Activated naive CD8-positive, alpha-beta T cell treated with anti-CD3 and anti-CD28 coated beads for 36 hours (primary cell): ENCODE measurements at places on chromosomes 6 and 20. TPM values are rescaled to one million over a fixed set of nuclear protein-coding genes. Genes with fewer than 3 reads are reported as not detected.

DNA sequence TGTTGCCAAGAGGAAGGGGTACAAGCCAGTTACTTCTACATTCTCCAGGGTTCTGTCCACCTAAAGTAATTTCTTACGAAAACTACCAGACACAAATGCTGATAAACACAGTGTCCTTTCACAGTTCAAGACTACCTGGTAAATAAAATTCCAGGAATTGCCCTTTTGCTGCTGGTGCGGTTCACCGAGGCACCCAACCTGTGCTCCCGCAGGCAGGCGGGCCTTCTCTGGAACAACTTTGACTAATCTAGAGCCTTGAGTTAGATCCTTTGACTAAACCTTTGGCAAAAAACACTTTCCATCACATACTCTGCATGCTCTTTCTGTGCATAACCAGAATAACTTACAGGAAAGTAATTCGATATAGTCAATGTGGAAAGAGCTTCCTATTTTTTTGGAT lies 107.0 kb downstream of the HUS1B start:
- H3K4me3 ChIP-seq: no peak overlapping the region
- peaks cover 21% of the 10 kb centered on the region for H3K36me3 ChIP-seq
- peak overlapping the region; percentile 67 for H3K27ac ChIP-seq
- peaks cover 47% of the 10 kb centered on the region for H3K4me1 ChIP-seq
- no peak for DNase-seq
- H3K27me3 ChIP-seq: no peaks in the 10 kb centered on the region

- no peak overlapping the region for H3K4me3 ChIP-seq
- DNase-seq: no peak
- H3K27ac ChIP-seq: no peak overlapping the region
- no peaks in the 10 kb centered on the region for H3K36me3 ChIP-seq
Observed at GRCh38 chr20:24544371-24544770, 74.9 kb downstream of the SYNDIG1 start.

GRCh38 chr6:29908341-29908662 lies 34.0 kb upstream of the HLA-A start:
- H3K4me3 ChIP-seq: no peak overlapping the region
- H3K27me3 ChIP-seq: peaks cover 18% of the 10 kb centered on the region
- H3K36me3 ChIP-seq: no peaks in the 10 kb centered on the region
- peaks cover 5% of the 10 kb centered on the region for H3K4me1 ChIP-seq

- no peak overlapping the region for H3K27ac ChIP-seq
- H3K4me3 ChIP-seq: no peak overlapping the region
- H3K4me1 ChIP-seq: no peaks in the 10 kb centered on the region
- H3K36me3 ChIP-seq: peaks cover 12% of the 10 kb centered on the region
- H3K27me3 ChIP-seq: peaks cover 19% of the 10 kb centered on the region
Observed at GRCh38 chr6:170167657-170168159, 123.2 kb downstream of the DLL1 start.

DNA sequence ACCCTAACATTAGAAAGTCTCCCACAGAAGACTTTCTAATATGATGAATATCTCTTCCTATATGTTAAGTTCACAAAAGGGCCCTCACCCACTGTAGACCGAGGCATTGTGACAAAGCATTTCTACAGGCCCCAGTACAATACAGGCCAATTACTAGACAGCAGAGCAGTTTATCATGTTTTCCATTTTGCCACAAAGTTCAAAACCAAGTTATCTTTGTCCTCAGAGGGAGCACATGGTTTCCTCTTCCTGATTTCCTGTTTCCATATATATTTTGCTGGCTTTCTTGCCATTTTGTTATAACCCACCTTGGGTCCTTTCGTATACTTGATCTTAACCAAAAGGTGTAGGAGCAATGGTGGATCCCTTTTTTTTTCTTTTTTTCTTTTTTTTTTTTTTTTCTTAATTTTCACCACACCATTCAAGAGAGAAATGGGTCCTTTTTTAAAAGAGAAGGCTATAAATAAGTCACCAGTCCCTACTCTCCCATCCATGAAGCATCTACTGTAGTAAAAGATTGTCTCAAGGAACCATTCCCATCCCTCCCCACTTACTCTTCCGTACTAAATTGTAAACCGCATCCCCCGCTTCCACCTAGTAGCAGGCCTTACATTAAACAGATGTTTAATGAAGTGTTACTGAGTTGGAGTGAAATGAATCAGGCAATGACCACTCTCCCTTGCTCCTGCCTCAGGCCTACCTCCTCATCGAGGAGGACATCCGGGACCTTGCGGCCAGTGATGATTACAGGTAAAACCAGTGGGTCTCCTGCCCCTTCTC lies 2.1 kb upstream of the UBE2C start:
- peaks cover 43% of the 10 kb centered on the region for H3K36me3 ChIP-seq
- peaks cover 10% of the 10 kb centered on the region for H3K4me1 ChIP-seq
- H3K4me3 ChIP-seq: no peak overlapping the region
- no peaks in the 10 kb centered on the region for H3K27me3 ChIP-seq
- H3K27ac ChIP-seq: peak overlapping the region; percentile 13

- DNase-seq: peak; percentile 4
- H3K4me1 ChIP-seq: peaks cover 24% of the 10 kb centered on the region
- H3K36me3 ChIP-seq: peaks cover 5% of the 10 kb centered on the region
Observed at GRCh38 chr6:5507131-5507681, 245.9 kb downstream of the FARS2 start.

GRCh38 chr6:81309811-81310210 lies 442.7 kb downstream of the TENT5A start:
- no peak for DNase-seq
- no peak overlapping the region for H3K27ac ChIP-seq
- H3K27me3 ChIP-seq: no peaks in the 10 kb centered on the region
- H3K4me1 ChIP-seq: no peaks in the 10 kb centered on the region

- H3K4me3 ChIP-seq: no peak overlapping the region
- no peak overlapping the region for H3K27ac ChIP-seq
- DNase-seq: no peak
- H3K4me1 ChIP-seq: peaks cover 51% of the 10 kb centered on the region
Observed at GRCh38 chr6:37619641-37620040, 78.0 kb downstream of the MDGA1 start.

NRSN1 gene
- total RNA-seq: not detected

TRIM15 gene
- not detected for total RNA-seq

HCK gene
- total RNA-seq: not detected

GRCh38 chr20:63326314-63327230 lies 33.6 kb downstream of the COL20A1 start:
- H3K27me3 ChIP-seq: peaks cover 5% of the 10 kb centered on the region
- H3K27ac ChIP-seq: peak overlapping the region; percentile 25
- no peak for DNase-seq
- no peak overlapping the region for H3K4me3 ChIP-seq
- H3K36me3 ChIP-seq: no peaks in the 10 kb centered on the region

DNA sequence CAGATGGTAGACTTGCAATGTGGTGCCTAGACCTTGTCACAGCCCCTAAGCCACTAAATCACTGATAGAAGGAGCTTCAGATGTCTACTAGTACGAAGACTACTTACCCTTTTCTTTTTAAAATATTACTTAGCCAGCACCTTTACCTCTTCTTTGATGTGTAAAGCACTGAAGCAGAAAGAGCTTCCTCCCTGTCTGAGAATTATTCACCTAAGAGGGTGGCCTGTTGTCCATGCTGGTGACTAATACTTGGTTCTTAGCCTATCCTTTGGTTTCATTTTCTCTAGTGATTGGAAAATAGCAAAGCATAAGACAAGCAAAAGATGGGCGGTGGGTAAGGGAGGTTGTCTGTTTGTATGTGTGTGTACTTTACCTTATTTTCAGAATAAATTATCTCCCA lies 794.6 kb downstream of the TFAP2A start:
- H3K27ac ChIP-seq: no peak overlapping the region
- no peak for DNase-seq
- no peak overlapping the region for H3K4me3 ChIP-seq
- H3K36me3 ChIP-seq: no peaks in the 10 kb centered on the region

- peaks cover 1% of the 10 kb centered on the region for H3K4me1 ChIP-seq
- H3K27me3 ChIP-seq: no peaks in the 10 kb centered on the region
- no peak overlapping the region for H3K27ac ChIP-seq
- H3K36me3 ChIP-seq: peaks cover 20% of the 10 kb centered on the region
- DNase-seq: no peak
Observed at GRCh38 chr20:45959126-45959525, 12.9 kb downstream of the ZNF335 start.

NKX2-4 gene
- total RNA-seq: not detected

PDSS2 gene
- 14.1 TPM for total RNA-seq

DNA sequence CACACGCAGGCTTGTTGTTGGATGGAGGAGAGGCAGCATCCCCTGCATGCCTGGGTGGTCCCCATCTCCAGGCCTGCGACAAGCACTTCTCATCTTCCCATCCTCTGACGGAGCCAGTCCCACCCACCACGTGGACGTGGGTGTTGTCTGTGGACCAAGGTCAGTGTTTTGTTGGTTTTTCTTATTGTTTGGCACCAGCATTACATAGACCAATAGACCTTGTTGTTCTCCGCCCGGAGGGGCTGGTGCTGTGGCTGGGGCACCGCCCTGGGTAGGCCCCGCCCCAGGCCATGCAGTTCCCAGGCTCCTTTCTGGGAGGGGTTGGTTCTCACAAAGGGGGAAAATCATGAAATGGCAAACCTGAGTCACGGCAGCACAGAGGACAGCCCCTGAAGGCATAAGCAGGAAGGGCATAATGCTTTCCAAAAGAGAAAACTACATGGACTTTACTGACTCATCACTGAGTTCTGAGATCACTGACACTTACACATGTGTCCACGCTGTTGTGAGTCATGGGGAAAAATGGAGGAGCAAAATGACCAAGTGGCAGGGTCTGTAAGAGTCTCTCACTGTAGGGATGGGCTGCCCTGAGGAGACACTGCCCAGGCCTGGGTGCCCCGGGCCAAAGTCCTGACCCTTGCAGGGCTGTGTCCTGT lies 90.8 kb downstream of the THBS2 start:
- peaks cover 3% of the 10 kb centered on the region for H3K4me1 ChIP-seq
- H3K36me3 ChIP-seq: no peaks in the 10 kb centered on the region
- no peak for DNase-seq
- H3K27me3 ChIP-seq: peaks cover 8% of the 10 kb centered on the region
- H3K4me3 ChIP-seq: no peak overlapping the region
- H3K27ac ChIP-seq: no peak overlapping the region

ACTL10 gene
- total RNA-seq: 4.1 TPM

CLPSL1 gene
- not detected for total RNA-seq

GRCh38 chr6:56794421-56794820 lies 151.7 kb upstream of the DST start:
- no peak overlapping the region for H3K4me3 ChIP-seq
- no peaks in the 10 kb centered on the region for H3K4me1 ChIP-seq

DNA sequence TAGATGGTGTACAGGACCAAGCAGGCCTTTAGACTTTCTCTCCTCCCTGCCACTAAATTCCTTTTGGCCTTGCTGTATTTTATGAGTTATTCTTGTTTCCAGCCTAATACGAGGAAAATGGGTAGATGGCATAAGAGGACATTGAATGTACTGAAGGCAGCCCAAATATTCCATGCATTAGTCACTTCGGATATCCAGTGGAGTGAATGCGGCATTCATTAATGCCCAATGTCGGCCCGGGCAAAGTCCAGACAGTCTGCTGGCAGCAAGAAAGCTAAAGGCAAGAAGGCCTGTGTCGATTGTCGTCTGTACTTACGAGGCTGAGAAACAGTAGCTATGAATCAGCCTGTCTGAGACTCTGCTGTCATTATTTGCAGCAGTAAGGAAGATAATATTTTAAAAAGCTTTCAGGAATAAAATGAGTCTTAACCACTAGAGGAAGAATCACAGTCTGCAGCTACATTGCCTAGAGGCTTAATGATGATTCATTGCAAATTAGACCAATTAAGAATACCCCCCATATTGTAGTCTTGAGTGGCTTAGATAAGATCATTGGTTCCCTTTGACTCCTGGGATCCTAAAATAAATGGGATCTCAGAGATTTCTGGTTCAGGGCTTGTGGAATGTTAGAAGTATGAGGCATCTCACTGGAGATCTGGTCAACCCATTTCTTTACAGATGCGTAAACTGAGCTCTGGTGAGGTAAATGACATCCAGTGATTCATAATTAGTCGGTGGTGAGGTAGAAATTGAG lies 534.1 kb upstream of the JAG1 start:
- no peaks in the 10 kb centered on the region for H3K4me1 ChIP-seq
- peaks cover 12% of the 10 kb centered on the region for H3K27me3 ChIP-seq
- H3K27ac ChIP-seq: no peak overlapping the region
- no peak overlapping the region for H3K4me3 ChIP-seq
- no peaks in the 10 kb centered on the region for H3K36me3 ChIP-seq
- no peak for DNase-seq

- H3K27me3 ChIP-seq: no peaks in the 10 kb centered on the region
- H3K27ac ChIP-seq: no peak overlapping the region
- H3K36me3 ChIP-seq: no peaks in the 10 kb centered on the region
- no peak for DNase-seq
Observed at GRCh38 chr6:73323323-73323722, 30.8 kb downstream of the DPPA5 start.

- no peaks in the 10 kb centered on the region for H3K36me3 ChIP-seq
- peaks cover 14% of the 10 kb centered on the region for H3K4me1 ChIP-seq
- H3K27me3 ChIP-seq: no peaks in the 10 kb centered on the region
Observed at GRCh38 chr6:84227044-84227433, 404 bp downstream of the CEP162 start.

DNA sequence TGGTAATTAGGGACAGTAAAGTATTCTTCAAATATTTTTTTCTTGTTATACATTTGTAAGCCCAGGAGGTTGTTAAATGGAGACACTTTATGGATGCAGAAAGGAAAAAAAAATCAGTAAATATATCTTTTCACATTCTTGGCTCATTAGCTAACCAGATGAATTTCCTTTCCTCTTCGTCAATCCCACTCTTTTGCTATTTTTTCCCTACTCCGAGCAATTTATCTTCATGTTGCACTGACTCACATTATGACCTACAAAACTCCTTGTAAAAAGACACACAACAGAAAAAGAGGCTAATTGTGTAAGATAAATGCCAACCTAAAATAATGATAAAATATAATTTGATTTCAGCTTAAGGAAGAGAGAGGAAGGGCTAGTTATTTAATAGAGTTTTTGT lies 472.9 kb upstream of the ZNF337 start:
- H3K4me3 ChIP-seq: no peak overlapping the region
- H3K27ac ChIP-seq: no peak overlapping the region
- no peak for DNase-seq
- H3K4me1 ChIP-seq: no peaks in the 10 kb centered on the region
- H3K27me3 ChIP-seq: no peaks in the 10 kb centered on the region

DNA sequence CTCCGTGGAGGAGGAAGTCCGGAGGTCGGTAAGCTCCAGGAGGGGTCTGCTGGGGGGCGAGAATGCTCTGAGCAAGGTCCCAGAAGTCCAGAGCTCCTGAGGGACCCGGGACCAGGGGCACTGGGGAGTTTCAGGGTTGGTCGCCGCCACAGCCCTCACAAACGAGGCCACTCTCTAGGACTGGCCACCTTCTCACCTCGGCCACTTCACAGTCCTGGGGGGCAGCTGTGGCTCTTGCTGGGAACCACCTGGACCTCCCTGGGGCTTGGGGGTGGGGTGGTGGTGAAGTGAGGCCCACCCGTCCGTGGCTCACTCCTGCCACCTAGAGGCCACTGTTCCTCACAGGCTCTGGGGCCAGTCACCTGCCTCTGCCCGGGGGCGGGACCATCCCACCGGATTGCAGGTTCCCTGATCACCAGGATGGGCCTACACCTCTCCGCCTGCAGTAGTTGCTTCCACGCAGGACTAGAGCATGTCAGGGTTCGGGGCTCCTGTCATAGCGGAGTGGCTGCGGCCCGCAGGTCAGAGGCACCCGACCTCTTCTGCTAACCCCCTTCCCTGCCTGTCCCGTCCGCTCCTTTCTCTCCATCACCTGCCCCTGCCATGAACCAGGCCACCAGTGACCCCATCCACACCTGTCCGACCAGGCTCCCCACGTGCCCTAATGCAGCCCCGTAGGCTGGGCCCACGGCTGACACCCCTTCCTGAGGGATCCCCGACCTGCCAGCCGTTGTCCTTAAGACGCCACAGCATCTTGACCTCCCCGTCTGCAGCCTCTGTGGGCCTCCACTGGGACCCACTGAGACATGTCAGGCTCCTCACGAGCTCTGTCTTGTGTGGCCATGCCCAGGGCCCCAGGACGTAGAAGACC lies 5.1 kb upstream of the TCEA2 start:
- H3K27me3 ChIP-seq: peaks cover 9% of the 10 kb centered on the region
- peak; percentile 83 for DNase-seq
- peak overlapping the region; percentile 63 for H3K27ac ChIP-seq
- peaks cover 14% of the 10 kb centered on the region for H3K4me1 ChIP-seq
